ENCODE measurements at places on chromosomes 12 and 14.

DNA sequence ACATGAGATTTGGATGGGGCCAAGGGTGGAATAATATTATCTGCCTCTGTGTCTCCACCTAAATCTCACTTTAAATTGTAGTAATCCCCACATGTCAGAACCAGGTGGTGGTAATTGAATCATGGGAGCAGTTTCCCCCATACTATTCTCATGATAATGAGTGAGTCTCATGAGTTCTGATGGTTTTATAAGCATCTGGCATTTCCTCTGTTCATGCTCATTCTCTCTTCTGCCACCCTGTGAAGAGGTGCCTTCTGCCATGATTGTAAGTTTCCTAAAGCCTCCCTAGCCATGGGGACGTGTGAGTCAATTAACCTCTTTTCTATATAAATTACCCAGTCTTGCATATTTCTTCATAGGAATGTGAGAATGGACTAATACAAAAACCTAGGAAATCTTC is 29.9 kb downstream of the TSPAN19 start:
- no peak for DNase-seq

- DNase-seq = no peak
Measured at GRCh38 chr12:128290938-128291337, 24.0 kb downstream of the TMEM132C start.

DNA sequence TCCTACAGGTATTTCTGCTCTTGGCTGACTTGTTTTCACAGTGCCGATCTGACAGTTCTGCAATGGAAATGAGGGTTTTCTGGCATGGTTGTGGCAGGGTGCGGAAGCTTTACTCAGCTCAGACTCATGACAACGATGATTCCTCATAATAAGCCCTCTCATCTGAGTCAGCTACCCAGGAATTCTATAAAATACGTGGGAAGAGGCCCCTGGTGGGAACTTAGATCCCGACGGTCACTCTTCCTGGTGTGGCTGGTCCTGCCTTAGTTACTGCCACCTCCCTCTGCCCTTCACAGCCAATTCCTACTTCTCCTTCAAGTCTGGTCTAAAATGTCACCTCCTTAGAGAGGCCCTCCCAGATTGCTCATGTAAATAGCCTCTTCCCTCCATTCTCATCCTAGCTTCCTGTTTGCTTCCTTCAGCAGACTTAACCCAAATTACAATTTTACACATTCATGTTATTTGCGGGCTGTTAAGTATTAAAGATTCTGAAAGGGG is 104.2 kb upstream of the MAP1LC3B2 start:
- DNase-seq = peak; percentile 78

DNA sequence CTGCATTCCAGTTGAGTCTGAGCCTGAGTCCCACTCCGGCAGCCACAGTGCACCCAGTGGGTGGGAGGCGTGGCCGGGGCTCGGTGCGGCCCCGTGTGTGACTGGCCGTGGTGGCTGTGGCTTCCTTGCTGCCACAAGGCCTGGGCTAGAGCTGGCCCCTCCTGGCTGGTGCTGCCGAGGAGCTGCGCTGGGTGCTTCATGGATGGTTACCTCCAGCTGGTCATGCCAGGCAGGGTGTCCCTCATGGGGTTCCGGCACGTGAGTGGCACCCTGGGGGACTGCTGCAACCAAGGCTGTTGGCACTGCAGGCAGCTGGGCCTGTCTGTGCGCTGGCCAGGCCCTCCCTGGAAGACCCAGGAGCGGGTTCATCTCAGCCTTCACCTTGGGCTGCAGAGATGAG is 62.7 kb downstream of the KIF26A start:
- DNase-seq = no peak

GRCh38 chr12:5442251-5443006 is 10.5 kb downstream of the NTF3 start:
- DNase-seq = no peak

DNA sequence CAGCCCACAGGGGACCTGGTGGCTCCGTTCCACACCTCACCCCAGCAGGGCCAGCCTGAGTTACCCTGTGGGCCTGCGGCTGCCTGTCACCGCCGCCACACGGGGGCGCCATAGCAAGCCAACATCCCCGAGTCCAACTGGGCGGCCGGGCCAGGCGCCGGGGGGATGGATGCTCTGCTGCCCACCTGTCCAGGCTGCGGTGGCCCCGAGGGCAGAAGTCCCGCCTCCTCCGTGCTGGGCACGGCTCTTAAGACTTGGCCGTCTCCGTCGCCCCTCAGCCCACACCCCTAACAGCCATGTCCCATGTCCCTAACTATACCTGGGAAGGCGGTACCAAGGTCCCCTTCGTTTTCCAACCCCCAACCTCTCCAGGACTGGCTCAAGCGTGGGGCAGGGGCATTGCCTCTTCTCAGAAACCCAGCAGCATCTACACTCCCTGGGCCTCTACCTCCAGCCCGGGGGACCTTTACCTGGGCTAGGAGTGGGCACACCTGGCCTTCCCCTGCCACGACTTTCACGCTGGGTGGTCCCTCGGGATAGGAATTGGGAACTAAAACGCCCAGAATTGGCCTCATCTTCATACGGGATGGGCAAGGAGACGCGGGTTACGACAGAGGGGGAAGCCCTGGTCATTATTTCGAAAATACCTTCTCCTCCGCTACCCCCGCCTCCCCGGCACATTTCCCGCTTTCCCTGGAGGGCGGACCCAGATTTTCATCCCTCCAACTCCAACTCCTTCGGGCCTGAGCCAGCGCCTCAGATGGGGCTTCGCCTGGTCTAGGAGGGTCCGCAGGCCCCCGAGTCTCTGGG is 1.1 kb upstream of the CYP46A1 start:
- no peak for DNase-seq

DNA sequence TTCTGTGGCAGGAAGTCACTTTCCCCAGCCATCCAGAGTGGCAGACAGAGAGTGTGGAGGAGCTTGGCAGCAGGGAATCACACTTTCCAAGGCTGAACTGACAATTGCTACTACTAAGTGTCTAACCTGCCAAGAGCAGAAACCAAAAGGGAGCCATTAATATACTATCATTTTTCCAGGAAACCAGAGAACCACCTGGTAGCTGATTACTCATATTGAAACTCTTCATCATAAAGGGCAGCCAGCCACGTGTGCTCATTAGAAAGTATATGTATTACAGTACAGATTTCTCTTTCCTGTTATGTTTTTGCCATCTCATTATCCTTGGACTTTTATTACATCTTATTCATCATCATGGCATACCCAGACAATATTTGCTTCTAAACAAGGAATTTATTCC is 374.9 kb downstream of the GXYLT1 start:
- DNase-seq = no peak

DNA sequence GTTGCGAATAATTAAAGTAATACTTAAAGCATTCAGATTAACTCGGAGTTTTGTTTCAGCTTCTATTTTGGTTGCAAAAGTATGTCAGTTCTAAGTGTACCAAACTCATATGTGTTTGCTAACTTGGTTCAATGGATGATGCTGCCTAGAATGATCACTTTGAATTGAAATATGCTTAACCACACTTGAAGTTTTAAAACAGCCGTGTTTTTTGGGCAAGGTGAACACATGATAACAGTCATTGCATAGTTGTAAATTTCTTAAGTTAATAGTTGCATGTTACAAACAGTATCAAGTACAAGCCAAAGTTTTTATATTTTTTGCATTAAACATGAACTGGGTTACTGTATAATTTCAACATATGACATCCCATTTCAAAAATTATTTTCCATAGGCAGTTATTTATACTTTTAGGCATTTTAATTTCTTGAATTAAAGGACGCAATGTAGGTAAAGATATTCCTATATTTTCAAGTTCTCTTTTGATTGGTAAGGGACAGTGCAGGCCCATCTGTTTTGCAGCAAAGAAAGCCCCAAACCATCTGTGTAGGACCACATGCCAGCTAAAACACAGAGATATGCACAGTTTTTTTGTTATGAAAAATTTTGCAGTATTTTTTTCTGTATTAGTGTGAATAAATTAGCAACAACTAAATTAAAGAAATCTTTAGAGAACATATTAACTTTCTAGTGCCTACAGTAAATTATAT is 575.5 kb downstream of the PRKD1 start:
- no peak for DNase-seq

GRCh38 chr14:72796935-72797334 is 97.0 kb downstream of the DPF3 start:
- DNase-seq = no peak

DNA sequence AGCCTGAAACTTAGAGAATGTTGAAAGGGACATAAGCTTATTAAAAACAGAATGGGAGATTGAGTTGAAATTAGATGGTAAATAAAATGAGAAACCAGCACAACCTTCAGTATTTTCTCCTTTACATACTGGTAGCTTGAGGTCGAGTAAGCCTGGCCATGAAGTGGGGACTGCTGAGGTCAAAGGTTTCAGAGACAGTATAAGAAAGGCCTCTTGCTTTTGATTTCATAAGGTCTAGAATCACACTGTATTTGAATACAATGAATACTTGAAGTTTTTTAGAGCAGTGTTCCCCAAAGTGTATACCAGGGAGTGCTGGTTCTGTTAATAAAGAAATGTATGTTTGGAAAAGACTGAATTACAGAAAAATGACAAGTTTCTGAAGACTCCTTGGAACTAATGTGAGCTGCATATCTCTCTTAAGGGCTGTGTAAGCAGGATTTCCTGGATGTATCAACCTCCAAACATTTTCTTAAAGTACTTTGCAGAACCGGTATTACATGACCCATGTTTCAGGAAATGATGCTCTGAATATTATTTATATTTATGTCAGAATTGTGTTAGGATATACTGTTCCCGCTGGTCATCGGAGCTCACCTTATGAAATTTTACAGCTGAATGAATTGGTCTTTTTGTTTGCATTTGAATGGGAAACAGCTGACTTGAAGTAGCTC is 85.0 kb downstream of the AKAP6 start:
- no peak for DNase-seq

- no peak for DNase-seq
Measured at GRCh38 chr14:75589931-75590330, 11.5 kb downstream of the FLVCR2 start.

DNA sequence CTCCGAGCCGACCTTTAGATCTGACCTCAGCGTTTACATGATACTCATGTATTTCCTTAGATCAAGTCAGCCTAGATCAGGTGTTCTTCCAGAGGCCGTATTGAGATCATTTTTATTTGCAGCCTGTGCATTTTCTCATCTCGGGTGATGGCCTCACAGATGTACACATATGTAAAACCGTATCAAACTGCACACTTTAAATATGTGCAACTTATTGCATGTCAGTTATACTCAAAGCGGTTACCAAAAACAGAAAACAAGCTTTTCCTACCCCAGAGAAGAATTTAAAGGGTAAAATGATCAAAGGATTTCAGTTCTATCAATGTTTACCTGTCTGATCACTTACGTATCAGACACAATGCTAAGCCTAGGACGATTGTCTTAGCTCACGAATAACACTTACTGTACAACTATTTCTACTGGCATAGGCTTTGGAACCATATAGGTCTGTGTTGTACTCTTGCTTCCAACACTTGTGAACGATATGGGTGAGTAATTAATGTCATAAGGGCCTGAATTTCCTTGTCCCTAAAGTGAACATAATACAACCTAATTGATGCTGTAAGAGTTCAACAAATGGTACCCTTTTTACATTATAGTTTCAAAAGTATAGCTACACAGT is 628 bp upstream of the LLPH start:
- no peak for DNase-seq

DNA sequence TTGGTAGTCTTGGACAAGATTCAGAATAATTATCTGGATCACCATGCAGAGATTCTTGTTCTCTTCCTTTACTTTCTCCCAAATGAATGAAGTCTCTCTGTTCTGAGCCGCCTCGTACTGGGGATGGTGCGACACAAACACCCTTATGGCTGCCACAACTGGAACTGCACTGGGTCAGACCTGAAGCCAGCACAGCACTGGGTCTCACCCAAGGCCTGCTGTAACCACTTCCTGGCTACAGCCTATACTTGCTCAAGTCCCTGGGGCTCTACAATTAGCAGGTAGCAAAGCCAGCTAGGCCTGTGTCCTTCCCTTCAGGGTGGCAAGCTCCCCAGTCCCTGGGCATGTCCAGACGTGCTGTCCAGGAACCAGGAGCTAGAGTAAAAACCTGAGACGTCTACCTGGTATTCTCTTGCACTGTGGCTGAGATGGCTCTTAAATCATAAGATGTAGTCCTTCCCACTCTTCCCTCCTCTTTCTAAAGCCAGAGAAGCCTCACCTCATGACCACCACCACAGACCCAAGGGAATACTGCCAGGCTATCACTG is 27.6 kb downstream of the IFNG start:
- DNase-seq = no peak

DNA sequence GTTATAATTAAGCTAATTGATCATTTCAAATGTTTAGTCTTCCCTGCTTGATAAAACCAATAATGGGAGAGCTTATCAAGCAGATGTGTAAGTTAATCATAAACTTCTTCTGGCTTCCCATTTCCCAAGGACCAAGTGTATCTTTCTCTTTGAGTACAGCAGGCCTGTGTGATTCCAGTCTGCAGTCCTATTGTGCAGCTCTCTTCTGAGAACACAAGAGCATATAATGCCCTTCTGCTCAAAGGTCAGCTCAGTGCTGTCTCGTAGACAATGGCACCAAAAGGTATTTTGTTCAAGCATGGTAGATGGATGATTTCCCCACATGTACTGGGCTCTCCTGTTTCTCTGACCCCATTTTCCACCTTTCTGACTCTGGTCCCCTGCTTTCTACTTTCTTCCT is 101.8 kb upstream of the DYRK2 start:
- no peak for DNase-seq

GRCh38 chr14:39368261-39368959 is 63.8 kb downstream of the FBXO33 start:
- peak; percentile 39 for DNase-seq

DNA sequence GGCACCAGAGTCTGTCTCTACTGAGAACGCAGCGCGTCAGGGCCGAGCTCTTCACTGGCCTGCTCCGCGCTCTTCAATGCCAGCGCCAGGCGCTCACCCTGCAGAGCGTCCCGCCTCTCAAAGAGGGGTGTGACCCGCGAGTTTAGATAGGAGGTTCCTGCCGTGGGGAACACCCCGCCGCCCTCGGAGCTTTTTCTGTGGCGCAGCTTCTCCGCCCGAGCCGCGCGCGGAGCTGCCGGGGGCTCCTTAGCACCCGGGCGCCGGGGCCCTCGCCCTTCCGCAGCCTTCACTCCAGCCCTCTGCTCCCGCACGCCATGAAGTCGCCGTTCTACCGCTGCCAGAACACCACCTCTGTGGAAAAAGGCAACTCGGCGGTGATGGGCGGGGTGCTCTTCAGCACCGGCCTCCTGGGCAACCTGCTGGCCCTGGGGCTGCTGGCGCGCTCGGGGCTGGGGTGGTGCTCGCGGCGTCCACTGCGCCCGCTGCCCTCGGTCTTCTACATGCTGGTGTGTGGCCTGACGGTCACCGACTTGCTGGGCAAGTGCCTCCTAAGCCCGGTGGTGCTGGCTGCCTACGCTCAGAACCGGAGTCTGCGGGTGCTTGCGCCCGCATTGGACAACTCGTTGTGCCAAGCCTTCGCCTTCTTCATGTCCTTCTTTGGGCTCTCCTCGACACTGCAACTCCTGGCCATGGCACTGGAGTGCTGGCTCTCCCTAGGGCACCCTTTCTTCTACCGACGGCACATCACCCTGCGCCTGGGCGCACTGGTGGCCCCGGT is at the start of gene PTGDR:
TSS of gene PTGDR (plus strand) at position 198 of the 778 bp plus-strand sequence. CDS start at position 315, 117 bp downstream.
- no peak for DNase-seq
